AML-193 (cell line): ENCODE measurements at places on chromosomes 2 and 18.

GRCh38 chr2:43169987-43170386, 56.4 kb downstream of the ZFP36L2 start:
- DNase-seq = peak; percentile 53

- DNase-seq = no peak
Observed at GRCh38 chr2:232971744-232972143, 41.3 kb downstream of the NGEF start.

DNA sequence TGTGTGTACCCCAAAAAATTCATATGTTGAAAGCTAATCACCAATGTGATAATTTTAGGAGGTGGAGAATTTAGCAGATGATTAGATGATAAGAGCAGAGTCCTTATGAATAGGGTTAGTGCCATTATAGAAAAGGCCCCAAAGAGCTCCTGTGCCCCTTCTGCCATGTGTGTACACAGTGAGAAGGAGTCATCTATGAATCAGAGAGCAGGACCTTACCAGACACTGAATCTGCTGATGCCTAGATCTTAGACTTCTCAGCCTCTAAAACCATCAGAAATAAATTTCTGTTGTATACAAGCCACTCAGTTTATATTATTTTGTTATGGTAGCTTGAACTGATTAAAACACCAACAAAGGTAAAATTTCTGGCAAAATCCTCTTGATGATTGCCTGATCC, 560.0 kb upstream of the CDH2 start:
- DNase-seq = no peak

- no peak for DNase-seq
Observed at GRCh38 chr2:75381032-75381431, 179.7 kb downstream of the EVA1A start.

DNA sequence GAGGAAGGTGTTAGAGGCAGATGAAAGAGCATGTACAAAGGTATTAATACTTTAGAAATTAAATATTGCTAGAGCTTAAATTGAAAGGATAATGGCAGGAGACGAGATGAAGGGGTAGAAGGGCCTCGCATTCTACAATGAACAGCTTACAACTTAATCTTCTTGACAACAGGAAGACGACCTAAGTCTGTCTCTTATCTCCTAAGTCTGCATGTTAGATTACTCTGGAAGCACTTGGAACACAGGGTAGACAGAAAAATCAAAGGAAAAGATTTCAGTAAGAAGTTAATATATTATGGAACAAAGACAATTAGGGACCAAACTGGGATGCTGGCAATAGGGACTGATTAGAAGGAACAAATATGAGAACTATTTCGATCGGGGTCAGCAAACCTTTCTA, 34.9 kb downstream of the SMC6 start:
- no peak for DNase-seq

- no peak for DNase-seq
Observed at GRCh38 chr18:8722946-8723820, 17.8 kb downstream of the MTCL1 start.

- DNase-seq = no peak
Observed at GRCh38 chr18:34521040-34521439, 189.1 kb upstream of the DTNA start.

GRCh38 chr2:63667132-63667700, 78.5 kb downstream of the MDH1 start:
- DNase-seq = no peak

DNA sequence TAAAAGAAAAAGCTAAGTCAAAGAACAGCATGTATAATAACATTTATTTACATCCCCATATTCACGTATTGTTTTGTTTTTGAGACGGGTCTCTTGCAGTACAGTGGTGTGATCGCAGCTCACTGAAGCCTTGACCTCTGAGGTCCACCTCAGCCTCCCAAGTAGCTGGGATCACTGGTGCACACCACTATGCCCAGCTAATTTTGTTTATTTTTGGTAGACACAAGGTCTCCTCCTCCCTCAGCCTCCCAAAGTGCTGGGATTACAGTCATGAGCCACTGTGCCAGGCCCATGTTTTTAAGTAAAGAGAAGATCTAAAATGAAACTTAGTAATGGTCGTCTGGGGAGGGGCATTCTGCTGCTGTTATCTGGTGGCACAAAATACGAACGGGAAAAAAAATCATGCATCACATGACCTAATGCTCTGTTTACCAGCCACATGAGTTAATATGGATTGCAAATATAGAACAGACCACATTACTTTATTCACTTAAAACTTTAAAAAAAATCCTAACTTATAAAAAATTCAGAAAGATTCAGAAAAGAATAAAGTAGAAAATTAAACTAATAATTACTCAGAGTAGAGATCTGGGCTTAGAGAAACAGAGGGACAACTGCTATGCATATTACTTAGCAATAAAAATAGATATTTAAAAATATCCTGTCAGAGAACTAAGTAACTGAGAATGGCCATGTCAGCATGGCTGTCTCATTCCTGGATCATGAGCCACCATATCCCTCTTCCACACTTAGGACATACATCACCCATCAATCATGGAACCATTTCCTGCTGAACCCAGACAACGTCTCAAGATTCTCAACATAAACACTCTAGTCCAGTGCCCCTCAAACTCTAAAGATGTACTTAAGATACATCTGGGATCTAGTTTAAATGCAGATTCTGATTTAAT, 7.3 kb downstream of the MMADHC start:
- DNase-seq = no peak

DNA sequence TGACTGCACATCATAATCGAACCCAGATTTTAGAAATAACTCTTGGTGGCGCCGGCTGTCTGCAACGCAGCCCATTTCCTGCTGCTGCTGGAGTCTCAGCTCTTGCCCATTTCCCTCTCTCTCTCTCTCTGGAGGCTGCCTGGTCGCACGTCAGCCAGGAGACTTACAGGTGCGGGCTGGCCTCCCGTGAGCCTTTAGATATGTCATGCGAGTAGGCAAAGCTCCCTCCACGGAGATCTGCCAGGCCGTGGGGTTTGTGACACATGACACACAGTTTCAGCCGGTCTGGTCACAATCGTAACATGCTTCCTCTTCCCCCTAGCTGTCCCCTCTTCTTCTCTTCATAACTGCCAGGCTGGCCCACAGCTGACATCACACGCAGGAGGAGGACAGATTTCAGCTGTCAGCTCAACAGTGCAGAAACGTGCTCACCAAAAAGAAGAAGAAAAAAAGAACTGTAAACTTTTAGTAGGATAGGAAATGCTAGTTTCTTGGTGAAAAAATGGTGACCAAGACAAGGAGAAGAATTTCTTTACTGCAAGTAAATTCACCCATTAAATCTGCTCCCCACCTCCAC, 489.3 kb downstream of the ZNF516 start:
- no peak for DNase-seq

- DNase-seq = no peak
Observed at GRCh38 chr2:25073025-25073424, 31.1 kb downstream of the EFR3B start.

DNA sequence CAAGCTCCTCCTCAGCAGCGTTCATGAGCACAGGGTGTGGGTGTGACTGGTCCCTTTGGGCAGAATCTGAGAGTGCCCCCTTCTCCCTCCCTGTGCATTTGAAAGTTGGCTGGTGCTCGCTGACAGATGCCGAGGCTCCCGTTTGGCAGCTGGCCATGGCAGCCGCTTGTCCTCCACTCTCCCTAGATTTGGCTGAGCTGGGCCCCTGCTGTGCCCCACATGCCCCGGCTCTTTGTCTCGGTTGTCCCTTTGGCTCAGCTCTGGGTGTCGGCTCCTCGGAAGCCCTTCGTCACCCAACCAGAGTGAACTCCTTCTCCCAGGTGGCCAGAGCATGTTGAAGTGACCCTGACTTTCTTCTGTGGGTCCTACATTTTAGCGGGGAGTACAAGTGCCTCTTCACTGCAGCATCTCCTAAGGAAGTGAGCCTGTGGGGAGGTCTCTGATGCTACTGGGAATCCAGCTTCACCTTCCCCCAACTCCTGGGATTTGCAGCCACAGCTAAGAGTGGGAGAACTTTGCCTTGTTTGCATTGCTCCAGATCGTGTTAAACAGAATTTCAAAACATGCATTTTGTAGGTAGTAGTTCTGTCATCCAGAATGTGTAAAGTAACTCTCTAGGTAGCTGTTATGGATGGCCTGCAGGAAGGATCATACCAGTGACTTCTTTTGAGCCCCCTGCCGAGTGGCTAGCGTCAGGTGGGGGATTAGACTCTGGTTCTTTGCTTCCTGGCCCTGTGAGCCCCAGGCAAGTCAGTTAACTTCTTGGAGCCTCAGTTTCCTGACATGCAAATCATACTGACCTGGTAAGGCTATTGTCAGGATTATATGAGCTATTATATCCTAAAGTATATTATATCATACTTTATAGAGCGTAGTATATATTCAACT, 24.2 kb downstream of the HPCAL1 start:
- DNase-seq = no peak
